Epithelial cell of esophagus (primary cell): ENCODE measurements at places on chromosomes 5 and 9.

DNA sequence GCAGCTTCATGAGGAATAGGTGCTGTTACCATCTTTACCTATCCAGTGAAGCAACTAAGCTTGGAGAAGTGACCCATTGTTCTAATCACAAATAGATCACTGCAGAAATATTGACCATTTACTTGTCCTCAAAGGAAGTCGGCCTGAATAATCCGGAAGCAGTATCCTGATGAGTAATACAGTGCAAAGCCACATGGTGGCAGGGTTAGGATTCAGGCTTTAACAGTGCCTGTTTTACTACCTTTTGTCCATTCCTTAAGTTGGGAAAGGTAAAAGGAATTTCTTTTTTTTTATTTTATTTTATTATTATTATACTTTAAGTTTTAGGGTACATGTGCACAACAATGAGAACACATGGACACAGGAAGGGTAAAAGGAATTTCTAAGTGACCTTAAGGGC is 336.3 kb downstream of the KDM4C start:
- DNase-seq, result peak; percentile 37

DNA sequence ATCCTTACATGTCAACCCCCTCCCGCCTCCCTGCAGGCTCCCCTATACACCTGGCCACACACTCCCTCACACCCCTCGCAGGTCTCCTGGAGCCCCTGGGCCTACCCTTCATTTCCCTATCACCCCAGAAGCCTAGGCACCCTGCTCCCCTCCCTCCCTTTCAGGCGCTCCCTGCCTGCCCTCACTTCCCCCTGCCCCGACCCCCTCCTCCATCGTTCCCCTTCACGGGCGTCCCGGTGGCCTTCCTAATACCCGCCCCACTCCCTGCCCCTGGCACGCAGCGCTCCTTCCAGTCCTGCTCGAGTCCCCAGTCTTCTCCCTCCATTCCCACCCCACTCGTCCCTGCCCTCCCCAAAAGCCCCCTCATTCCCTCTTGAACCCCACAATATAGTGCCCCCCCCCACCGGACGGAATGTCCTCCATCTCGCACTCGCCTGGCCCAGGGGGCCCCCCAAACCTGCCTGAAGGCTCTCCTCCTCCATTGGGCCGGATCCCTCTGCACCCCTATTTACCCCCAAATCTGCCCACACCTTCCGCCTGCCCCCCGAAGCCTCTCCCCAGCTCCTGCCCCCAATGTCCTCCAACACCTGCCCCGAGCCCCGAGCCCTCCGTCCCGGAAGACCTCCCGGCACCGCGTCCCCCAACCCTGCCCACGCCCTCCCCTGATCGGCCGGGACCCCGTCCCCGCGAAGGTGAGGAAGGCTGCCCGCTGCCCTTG is 746 bp downstream of the STRBP start:
- DNase-seq, result no peak

DNA sequence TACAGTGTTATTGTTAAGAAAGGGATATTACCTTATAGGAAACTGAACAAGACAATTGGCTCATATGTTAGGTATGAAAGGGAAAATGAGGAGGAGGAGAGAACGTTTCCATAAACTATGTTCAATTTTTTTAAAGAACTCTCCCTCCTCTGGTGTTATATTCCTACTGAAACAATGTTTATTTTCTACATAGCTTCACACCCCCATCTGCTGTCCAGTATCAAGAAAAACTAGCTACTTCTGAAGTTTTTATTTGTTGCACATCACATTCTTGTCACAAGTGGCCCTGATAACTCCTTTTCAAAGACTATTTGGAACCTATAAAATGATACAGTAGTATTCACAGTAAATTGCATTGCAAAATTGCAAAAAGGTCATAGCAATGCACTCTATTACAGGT is 223.4 kb upstream of the FAM174A start:
- DNase-seq, result peak; percentile 8

GRCh38 chr5:53424686-53425615 is 55.5 kb upstream of the FST start:
- peak; percentile 62 for DNase-seq

- peak; percentile 77 for DNase-seq
These were observed at the start of gene P4HA2 for GRCh38 chr5:132227485-132228240. TSS of gene P4HA2 (minus strand) at chr5:132227853. CDS start at chr5:132218626, 9,227 bp downstream.

DNA sequence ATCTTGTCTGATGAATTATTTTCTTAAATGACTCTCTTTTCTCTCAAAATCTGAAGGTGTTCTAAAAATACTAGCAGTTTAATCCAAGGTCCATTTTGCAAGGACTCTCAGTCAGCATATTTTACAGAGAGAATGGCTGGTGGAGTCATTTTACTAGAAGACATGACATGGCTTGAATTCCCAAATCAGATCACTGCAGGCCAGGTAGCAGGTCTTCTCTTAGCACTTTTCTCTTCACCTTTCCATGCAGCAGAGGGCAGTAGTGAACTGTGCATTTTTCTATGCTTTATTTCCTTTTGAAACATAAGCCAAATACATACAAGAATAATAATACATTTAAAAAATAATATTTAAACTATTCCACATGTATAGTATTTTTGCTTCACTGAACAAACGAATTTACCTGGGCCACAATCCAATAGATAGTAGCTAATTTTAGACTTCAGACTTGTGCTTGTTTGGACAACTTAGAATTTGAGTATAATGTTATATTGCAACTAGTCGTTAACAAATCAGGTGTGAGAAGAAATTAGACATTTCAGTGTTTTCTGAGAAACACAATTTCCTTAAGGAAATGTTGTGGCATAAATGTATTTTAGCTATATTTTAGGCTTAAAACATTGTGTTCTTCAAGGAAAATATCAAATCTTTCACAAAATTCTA is 289.4 kb upstream of the DAB2 start:
- peak; percentile 81 for DNase-seq

- no peak for DNase-seq
These were observed 233.2 kb downstream of the SPATA31A1 start for GRCh38 chr9:39588500-39589137.

- peak; percentile 22 for DNase-seq
These were observed 198.8 kb downstream of the AUH start for GRCh38 chr9:91162784-91163443.

DNA sequence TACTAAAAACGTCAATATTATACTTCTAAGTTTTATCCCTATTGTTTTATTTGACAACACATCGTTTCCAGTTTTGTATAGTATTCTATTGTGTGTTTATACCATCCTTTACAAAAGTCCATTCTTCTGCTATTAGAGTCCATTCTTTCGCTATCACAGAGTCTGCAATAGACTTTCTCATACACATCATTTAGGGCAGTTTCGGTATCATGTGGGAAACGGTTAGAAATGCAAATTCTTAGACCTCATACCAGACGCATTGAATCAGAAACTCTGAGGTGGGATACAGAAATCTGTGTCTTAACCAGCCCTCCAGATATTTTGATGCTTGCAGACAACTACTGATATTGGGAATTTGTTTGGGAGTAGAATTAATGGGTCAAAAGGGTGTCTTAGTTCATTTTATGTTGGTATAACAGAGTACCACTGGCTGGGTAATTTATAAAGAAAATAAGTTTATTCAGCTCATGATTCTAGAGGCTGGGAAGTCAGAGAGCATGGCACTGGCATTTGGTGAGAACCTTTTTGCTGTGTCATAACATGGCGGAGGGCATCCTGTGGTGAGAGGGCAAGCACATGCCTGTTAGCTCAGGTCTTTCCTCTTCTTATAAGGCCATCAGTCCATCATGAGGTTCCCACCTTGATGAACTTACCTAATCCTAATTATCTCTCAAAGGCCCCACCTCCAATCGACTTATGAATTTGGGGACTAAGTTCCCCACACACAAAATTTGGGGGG is 21.1 kb downstream of the CARTPT start:
- DNase-seq, result no peak

- no peak for DNase-seq
These were observed 942.9 kb downstream of the CDH18 start for GRCh38 chr5:19044931-19045695.

DNA sequence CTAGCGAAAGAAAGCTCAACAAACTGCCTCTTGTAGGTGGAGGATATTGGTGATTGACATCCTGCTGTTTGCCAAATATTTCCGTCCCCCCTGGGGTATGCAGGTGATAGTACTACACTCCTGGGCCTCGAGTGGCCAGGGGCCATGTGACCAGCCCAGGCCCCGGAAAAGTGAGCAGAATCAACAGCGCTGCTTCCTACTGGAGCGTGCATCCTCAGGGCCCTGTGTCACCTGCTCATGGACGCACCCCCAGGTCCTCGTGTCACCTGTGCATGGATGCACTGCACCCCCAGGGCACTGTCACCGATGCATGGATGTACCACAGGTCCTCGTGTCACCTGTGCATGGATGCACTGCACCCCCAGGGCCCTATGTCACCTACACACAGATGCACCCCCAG is 43.8 kb downstream of the ADAMTS16 start:
- DNase-seq, result no peak

GRCh38 chr9:37085233-37085632 is 35.1 kb upstream of the ZCCHC7 start:
- no peak for DNase-seq

GRCh38 chr9:69392826-69393225 is 67.8 kb downstream of the ENTREP1 start:
- DNase-seq, result no peak

GRCh38 chr5:59420596-59420995 is 472.9 kb downstream of the PDE4D start:
- no peak for DNase-seq

- DNase-seq, result no peak
These were observed 44.6 kb upstream of the ALDH1A1 start for GRCh38 chr9:72997387-72997995.

DNA sequence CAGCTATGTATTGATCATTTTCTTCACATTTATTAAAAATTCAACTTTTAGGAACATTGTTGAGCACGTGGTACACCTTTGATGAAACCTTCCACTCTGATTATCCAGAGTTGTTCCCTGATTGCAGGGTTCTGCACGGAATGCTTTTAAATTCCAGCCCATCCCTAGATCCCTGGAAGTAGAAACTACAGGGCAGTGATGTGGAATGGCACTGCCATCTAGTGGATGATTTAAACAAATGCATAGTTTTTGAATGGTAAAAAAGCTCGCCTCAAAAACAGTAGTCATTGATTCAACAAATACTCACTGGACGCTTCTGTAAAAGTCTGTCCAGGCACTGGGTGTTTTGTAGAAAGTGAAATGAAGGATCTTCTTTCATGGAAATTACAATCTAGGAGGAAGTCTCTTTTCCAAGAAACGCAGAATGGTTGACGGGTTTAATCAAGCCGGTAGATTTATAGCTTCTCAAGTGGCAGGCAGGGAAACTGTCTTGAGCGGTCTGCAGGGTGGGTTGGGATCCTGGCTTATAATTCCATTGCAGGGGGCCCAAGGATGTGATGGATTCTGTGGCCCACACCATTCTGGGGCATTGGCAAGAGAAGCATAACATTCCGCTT is 118.4 kb downstream of the ARHGAP26 start:
- DNase-seq, result peak; percentile 65

GRCh38 chr5:59763541-59763940 is 130.0 kb downstream of the PDE4D start:
- peak; percentile 41 for DNase-seq

GRCh38 chr9:76651119-76651705 is 113.0 kb upstream of the PCA3 start:
- DNase-seq, result no peak

GRCh38 chr5:180135967-180136629 is 64.5 kb upstream of the RNF130 start:
- no peak for DNase-seq

DNA sequence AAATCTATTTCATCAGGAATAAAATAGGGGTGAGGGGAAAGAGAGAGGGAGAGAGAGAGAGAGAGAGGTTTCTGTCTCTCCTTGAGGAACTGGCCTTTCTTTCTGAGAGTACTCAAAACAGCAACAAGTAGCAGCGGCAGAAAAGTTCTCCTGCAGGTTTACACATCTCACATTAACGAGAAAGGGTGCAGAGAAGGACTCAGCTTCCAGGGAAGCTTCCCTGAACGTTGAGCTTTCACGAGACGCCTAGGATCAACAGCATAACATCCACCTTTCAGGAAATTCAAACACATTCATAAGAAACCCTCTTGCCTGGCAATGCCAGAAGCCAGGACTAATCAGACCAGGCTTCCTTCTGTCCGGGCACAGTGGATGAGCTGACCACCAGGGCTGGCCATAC is 162.9 kb downstream of the ZDHHC21 start:
- DNase-seq, result no peak
